A549 treated with CpdA at 1 μM for 4 hours (cell line): ENCODE measurements at places on chromosomes 7 and 10. TPM values are rescaled to one million over a fixed set of nuclear protein-coding genes. Genes with fewer than 3 reads are reported as not detected.

Gene COPS6
- 148 to 197 TPM (median 177 TPM) in 5 replicates for total RNA-seq

Gene CALHM2
- total RNA-seq: 4.5 to 5.5 TPM (median 4.9 TPM) in 5 replicates

Gene SLC13A1
- total RNA-seq: not detected in 5 replicates

Gene CCL26
- total RNA-seq: 7.6 to 14.5 TPM (median 8.5 TPM) in 5 replicates

Gene PAX4
- not detected in 5 replicates for total RNA-seq

Gene CFAP70
- 0.14 to 0.28 TPM (median 0.21 TPM) in 5 replicates for total RNA-seq

Gene ANXA8L1
- total RNA-seq: 80.3 to 122 TPM (median 96.8 TPM) in 5 replicates

Gene ADAM12
- total RNA-seq: 3.8 to 5.7 TPM (median 4.3 TPM) in 5 replicates

Gene HMX2
- total RNA-seq: 0.10 to 0.18 TPM (median 0.16 TPM) in 4 of 5 replicates, not detected in the other

Gene TMEM178B
- 1.3 to 1.6 TPM (median 1.4 TPM) in 5 replicates for total RNA-seq

Gene RASSF4
- 1.1 to 1.7 TPM (median 1.3 TPM) in 5 replicates for total RNA-seq

Gene AQP1
- total RNA-seq: 0.36 to 0.70 TPM (median 0.45 TPM) in 5 replicates

Gene TLX1
- not detected in 5 replicates for total RNA-seq
